SK-N-SH treated with all-trans-retinoic acid at 6 μM for 48 hours (cell line): ENCODE measurements at places on chromosomes 6 and 20.

DNA sequence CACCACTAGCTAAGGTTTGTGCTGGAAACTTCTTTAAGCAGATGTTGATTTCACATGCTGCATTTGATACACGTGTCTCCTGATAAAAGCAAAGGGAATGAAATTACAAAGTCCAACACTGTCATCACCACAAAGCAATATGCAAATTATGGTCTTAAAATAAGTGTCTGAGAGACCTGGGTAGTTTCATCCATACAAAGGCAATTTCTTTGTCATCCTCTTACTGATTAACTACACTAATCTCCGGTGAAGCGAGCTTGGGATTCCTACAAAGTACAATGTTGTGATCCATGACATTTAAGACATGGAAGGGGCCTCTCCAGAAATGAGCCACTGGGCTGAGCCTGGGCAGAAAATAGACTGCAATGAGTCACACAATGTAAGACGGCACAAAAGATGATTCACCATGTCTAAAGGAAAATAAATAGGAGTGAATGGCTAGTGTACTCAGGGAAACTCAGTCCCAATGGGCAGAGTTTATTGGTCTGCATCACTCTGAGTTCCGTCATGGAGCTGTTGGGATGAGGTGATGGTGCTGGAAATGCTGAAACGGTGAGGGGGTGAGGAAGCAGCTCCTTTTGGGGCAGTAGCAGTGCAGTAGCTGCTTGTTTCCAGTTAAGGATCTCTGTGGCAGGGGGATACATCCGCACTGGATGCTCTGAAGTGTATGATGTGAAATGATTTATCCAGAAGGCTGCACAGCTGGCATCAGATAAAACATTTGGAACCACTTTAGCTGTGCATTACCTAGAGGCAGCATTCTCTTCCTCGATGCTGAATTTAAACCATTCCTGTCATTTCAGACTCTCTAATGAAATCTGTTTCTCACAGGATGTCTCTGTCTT, 103.3 kb downstream of the IBTK start:
- ATAC-seq = peak; percentile 94

DNA sequence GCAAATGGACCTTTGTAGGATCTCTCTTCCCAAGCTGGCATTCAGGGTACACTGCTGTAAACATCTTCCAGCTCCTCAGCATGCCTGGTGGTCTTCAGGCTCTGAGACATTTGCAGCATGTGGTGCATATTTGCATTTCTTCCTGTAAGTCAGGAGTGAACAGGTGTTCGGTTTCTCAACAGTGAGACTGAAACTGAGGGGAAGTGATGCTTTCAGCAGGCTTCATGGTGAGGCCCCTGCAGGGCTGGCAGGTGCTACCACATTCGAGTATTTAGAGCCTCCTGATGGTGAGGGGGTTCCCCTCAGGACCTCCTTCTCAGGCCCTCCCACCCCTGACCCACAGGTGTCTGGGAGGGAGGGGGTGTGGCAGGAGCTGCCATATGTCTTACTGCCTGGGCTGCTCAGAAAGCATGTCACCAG, 15.1 kb downstream of the MYBL2 start:
- no peak for ATAC-seq

DNA sequence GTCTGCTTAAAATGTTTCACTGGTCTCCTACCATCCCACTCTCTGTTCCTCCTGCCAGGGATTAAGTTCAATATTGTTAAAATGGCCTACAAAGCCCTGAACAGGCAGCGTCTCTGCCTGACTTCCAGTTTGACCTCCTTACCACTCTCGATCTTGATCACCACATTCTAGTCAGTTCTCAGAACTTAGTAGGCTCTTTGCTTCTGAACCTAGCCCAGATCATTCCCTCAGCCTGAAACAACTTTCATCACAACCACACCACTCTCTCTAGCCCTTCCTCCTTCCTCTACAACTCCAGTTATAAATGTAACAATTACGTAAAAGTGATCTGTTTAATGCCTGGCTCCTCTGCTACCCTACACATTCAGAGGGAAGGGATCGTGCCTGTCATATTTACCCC, 53.3 kb downstream of the ATG5 start:
- no peak for ATAC-seq

DNA sequence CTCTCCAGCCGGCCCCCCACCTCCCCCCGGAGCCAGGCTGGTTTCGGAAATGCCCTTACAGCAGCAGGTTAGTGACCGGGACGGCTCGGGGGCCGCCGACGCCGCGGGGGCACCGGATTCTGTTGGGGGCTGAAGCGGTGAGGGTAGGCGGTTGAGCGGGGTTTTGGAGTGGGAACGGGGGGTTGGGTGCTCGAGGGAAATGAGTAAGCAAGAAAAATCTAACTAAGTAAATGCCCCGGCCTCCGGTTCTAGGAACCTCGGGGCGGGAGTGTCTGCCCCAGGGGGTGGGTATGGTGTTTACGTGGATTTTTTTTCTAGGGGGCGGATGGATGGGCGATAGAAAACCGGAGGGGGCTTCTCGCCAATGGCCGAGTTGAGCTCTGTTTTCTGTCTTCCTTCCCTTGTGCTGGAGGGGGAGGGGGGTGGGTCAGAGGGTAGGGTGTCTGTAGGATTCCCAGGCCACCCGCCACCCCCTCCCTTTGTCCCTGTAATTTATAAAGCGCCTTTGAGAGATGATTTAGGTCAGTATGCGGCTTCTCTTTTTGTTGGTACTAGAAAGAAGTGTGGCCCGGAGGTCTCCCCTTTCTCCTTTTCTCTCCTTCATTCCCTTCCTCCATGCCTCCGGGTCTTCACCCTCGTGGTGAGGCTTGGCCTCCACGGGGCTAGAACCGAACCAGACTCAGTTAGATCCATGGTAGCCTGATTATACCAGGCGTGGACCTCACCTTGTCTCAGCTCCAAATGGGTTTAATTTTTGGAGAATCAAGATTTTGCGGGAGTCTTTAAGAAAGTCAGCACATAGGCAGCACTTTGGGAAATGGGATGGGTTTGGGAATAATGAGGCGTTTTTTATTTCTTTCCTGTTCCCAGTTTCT, 2.3 kb downstream of the E2F3 start:
- ATAC-seq = peak; percentile 0; the same call in 2 of the 3 replicates

DNA sequence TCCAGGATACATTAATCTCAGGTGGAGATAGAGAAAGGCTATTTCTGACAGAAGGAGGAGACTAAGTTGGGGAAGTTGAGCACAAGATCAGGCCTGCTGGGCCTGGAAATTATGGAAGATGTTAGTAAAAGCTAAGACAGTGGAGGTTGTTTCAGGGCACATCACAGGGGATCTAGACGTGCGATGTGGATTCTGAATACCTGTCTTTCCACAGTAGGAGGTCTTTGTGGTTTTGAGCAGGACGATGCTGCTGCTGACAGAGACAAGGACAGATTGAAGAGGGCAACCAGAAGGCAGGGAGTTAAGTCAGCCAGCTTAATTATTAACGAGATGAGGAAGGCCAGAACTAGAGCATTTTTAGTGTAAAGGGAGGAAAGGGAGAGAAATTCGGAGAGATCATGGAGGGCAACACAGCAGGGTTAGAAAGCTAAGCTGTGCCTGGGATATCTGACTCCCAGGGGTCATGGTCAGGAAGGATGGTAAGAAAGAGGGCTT, 384.9 kb downstream of the MAFB start:
- ATAC-seq = no peak

- peak; percentile 66 for ATAC-seq
Measured at GRCh38 chr6:109073344-109074132, 21.1 kb downstream of the SESN1 start.

GRCh38 chr20:61280217-61280980, 28.3 kb downstream of the CDH4 start:
- no peak for ATAC-seq

GRCh38 chr6:12136905-12137304, 124.8 kb downstream of the HIVEP1 start:
- ATAC-seq = peak; percentile 41; the same call in 2 of the 3 replicates

DNA sequence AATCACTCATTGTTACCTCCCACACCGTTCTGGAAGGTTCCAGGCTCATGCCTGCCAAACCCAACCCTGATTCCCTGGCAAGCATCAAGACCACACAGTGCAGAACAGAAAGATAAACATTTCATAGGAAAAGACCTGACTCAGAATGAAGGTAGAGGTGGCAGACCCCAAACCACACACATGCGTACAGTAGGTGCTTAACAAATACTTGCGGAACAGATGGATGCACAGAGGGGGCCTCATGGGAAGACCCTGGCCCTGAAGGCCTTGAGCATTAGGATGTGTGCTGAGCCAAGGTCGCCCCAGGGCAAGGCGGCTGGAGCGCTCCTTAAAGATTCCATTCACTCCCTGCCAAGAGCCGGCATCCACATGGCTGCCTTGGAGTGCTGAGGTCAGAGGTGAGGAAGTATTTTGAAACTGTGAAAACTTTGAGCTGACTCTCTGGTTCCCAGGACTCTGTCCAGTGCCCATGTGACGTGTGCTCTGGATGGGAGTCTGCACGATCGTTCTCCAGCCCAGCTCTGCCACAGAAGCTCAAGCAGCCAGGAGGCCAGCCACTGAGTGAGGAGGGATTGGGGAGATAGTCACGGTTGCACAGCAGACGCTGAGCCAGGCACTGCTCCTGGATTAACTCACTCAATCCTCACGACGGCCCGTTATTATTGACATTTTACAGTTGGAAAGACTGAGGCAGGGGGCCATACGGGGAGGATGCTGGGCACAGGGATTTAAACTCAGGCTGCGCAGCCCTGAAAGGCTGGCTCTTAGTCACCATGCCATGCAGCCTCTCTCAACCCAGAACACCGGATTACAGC, 65.5 kb upstream of the AFDN start:
- no peak for ATAC-seq

DNA sequence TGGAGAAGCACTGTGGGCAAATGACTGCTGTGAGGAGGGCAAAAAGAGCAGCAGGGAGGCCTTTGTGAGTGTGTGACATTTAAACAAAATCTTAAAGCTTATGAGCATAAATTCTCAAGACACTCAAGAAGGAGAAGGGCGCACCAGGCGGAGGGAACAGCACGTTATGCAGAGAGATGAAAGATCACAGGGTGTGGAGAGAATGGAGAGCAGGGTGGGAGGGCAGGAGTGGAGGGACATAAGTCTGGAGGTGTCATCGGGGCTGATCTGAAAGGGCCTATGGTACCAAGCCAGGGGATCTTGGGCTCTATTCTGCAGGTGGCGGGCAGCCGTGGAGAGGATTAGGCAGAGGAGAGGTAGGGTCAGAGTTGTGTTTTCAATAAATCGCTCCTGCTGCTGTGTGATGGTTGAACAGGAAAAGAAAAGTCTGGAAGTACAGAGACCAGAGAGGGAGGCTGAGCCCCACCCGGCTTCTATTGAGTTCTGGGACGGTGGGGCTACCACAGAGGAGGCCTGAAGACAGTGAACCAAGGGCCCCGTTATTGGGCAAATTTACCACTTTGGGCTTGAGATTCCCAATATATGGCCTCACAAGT, 24.3 kb upstream of the DLGAP4 start:
- no peak for ATAC-seq

DNA sequence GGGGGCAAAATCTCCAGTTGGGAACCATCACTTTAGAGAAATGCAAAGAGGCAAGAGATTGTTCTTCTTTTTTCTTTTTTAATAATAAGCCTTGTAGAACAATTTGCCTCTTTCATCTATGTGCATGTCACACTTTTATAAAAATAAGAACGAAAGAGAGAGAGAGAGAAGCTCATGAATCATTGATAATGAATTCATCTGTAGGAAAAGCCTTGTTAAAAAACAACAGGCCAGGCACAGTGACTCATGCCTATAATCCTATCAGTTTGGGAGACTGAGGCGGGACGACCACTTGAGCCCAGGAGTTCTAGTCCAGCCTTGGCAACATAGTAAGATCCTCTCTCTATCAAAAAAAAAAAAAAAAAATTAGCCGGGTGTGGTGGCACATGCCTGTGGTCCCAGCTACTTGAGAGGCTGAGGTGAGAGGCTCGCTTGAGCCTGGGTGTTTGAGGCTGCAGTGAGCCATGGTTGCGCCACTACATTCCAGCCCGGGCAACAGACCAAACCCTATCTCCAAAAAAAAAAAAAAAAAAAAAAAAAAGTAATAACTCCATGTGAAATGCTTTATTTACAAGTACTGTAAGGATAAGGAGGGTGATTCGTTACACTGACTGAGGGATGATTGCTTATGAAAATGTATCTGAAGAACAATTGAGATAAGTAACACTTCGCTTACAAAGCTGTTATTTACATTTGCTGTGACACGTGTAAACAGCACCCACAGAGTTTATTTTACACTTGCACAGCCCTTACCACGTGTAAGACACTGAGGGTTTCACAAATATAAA, 6.0 kb downstream of the CCN5 start:
- peak; percentile 63 for ATAC-seq

- ATAC-seq = no peak
Measured at GRCh38 chr20:55097621-55098020, 622.2 kb downstream of the DOK5 start.

- no peak for ATAC-seq
Measured at GRCh38 chr6:36639171-36639808, 39.2 kb upstream of the CDKN1A start.

DNA sequence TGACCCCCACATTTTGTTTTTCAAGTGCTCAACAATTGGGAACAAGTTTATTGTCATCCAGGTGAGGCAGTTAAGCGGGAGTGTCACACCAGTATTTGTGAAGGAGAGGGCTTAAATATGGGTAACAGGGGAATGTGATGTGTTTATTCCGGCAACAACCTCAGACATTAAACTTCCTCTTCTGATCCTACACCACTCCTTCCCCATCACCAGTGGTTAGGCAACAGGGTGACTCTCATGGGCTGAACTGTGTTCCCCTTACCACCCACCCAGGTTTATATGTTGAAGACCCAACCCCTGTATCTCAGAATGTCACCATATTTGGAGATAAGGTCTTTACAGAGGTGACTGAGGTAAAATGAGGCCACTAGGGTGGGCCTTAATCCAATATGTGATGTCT, 52.1 kb upstream of the RNF182 start:
- no peak for ATAC-seq

- no peak for ATAC-seq
Measured at GRCh38 chr6:96157018-96157565, 141.3 kb downstream of the FUT9 start.

- no peak for ATAC-seq
Measured at GRCh38 chr20:33660685-33661058, 1.5 kb upstream of the C20orf144 start.
